ENCODE measurements at places on chromosomes 5 and 9. TPM values are rescaled to one million over a fixed set of nuclear protein-coding genes. Genes with fewer than 3 reads are reported as not detected.
A peak's percentile ranks its signal among the peaks of the same experiment; 100 is the strongest.

DNA sequence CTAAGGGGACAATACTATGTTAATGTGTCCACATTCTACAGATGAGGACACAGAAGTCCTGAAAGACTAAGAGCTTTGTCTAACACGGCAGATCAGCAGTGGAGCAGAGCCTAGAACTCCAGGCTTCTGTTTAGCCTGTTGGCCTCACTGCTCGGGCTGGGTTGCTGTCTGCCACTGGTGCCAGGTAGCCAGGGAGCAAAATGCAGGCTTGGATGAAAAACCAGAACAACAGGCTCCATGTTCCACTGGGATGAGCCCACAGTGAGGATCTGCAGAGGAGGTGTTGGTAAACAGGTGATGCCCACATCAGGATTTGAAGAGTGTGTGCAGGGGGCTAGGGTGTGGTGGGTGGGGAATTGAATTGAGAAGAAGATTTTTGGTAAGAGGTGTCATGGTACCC, 114.0 kb upstream of the TBC1D2 start:
- no peak for DNase-seq

- no peak for DNase-seq
These were observed 59.6 kb upstream of the C5orf58 start for GRCh38 chr5:170173227-170173626.

DNA sequence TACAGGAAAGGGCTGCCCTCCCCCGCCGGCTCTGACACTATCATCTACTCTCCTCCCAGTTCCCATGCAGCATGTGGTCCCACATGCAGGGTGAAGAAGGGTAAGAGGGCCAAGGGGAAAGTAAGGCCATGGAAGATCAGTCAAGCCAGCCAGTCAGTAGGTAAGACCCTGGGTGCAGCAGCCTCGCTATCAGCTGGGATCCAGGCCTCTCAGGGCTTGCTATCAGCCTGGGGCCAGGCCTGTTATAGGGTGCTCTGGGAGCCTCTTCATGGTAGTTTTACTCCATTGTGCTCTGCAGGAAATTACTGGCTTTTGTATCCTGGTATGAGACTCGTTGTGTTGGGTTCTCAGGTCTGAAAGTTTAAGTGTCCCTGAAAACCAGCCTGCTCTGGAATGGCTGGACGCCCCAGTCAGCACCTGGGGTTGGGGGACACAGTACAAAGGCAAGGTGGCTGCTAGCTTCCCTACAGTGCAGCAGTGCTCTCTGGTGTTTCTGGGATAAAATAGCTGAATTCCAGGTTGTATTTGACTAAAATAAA, 21.4 kb downstream of the SLC22A4 start:
- DNase-seq, result no peak

GRCh38 chr9:32735476-32735875, 47.9 kb upstream of the TMEM215 start:
- peak; percentile 4 for DNase-seq

GRCh38 chr9:85108229-85108628, 438.7 kb downstream of the NTRK2 start:
- no peak for DNase-seq

DNA sequence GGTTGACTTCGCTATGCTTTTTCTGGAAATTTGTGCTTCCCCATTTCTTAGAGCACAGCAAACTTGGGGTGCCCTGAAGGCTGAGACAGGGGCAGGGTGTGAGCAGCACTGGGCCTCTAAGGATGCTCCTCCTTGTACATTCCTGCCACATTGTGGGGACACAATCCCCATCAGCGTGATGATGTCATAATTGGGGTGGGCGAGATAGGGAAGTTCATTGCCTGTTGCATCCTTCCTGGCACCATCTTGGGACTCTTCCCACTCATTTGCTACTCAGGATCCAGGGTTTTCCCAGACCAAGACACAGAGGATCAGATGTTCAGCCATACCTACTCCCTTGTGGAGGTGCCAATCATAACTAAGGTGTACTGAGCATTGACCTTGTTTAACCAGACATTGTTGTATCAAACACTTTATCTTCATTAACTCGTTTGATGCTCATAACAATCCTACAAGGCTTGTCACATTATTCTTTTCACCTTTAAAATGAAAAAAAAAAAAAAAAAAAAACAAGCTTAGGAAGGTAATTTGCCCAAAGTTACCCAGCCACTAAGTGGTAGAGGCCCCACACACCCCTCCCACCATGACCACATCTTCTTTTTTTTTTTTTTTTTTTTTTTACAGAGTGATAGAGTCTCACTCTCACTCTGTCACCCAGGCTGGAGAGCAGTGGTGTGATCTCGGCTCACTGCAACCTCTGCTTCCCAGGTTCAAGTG, 87.6 kb downstream of the UGCG start:
- DNase-seq, result no peak

GRCh38 chr5:58771796-58772195, 188.9 kb downstream of the RAB3C start:
- no peak for DNase-seq

DNA sequence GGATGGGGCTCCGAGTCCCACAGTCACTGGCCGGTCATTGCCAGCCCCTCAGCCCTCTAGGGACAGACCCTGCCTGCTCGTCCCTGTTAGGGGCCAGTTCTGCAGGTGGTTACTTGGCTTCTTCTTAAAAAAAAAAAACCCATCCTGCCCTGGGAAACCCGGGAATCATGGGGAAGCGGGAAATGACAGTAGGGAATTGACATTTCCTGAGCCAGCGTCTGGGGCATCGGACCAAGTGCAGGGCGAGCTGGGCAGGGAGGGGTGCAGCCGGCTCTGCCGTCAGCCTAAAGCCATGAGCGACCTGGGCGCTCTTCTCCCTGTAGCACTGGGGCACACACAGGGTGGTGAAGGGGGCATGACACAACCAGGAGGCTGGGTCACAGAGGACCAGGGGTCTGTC, 66.6 kb downstream of the RXRA start:
- DNase-seq, result no peak

GRCh38 chr5:157233515-157233914, 32.4 kb upstream of the CYFIP2 start:
- no peak for DNase-seq

DNA sequence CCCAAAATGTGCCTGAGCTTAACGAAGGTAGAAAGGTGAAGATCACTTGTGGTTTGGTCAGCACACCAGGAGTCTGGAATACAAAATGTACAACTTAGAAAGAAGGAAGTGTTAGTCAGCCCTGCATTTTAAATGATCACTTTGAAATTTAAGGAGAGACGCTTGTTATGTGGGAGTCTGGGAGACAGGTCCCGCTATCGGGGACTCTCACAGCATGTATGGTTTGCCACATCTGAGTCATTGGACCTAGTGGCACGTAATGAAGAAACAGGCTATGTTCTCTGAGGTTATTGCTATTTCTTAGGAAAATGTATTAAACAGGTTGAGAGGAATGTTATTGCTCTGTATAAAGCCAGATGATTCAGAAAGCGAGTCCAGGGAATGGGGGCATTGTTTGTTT, 2362.5 kb upstream of the WWC1 start:
- DNase-seq, result no peak

DNA sequence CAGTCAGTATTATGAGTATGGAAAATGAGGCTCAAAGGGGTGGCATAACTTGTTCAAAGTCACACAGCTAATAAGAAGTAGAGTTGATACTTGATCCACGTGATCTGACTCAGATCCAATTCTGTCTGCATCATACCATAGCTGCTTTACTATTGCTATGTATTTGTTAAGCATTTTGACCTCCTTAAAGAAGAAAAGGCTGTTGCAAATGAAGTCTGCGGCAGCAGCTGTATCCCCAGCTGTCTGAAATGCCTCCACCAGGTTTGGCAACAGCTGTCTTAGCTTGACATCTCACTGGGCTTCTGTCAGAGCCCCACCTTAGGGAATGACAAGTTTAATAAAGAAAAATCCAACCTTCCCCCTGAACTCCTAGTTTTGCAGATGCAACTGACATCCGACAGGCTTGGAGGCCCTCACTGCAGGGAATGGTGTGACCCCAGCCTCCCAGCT, 75.6 kb upstream of the SLC44A1 start:
- peak; percentile 25 for DNase-seq

DNA sequence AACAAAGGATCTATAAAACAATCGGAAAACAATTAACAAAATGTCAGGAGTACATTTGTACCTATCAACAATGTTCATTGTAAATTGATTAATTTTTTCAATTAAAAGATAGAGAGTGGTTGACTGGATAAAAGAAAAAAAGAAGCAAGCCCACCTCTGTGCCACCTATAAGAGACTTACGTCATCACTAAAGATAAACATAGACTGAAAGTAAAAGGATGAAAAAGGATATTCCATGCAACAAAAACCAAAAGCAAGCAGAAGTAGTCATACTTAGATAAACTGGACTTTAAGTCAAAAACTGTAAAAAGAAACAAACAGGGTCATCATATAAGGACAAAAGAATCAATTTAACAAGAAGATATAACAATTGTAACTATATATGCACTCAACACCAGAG, 197.4 kb downstream of the RASEF start:
- no peak for DNase-seq

ZNF618 gene
- total RNA-seq, result 7.8 TPM

CATSPER3 gene
- total RNA-seq, result not detected

CER1 gene
- 0.30 TPM for total RNA-seq

MYO10 gene
- 40.1 TPM for total RNA-seq

TMEM38B gene
- total RNA-seq, result 19.9 TPM

MCTP1 gene
- 30.8 TPM for total RNA-seq

ANKRD55 gene
- 0.30 TPM for total RNA-seq

SHC3 gene
- 0.79 TPM for total RNA-seq

PCDHB8 gene
- 0.49 TPM for total RNA-seq
